Right hindlimb (tissue), 1 donor: ENCODE measurements at places on chromosomes 11 and 22.

GRCh38 chr22:48393041-48393370, 1434.7 kb downstream of the BRD1 start:
- no peak for DNase-seq

DNA sequence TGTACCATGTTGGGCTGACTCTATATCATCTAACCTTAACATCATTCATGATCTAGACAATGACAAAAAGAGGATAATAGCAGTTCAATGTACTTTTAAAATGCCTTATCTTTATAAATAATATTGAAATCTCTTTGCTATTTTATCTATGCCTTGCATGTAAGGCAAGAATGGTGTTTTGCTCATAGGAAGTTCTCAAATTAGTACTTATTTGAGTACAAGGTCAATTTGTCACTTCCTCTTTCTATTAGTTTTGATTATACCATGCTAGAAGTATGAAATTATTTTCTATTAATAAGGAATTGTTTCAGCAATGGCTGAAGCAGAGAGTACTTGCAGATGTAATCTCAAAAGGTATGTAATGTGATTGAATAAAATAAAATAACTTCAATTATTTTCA, 1285.4 kb upstream of the TENM4 start:
- no peak for DNase-seq

DNA sequence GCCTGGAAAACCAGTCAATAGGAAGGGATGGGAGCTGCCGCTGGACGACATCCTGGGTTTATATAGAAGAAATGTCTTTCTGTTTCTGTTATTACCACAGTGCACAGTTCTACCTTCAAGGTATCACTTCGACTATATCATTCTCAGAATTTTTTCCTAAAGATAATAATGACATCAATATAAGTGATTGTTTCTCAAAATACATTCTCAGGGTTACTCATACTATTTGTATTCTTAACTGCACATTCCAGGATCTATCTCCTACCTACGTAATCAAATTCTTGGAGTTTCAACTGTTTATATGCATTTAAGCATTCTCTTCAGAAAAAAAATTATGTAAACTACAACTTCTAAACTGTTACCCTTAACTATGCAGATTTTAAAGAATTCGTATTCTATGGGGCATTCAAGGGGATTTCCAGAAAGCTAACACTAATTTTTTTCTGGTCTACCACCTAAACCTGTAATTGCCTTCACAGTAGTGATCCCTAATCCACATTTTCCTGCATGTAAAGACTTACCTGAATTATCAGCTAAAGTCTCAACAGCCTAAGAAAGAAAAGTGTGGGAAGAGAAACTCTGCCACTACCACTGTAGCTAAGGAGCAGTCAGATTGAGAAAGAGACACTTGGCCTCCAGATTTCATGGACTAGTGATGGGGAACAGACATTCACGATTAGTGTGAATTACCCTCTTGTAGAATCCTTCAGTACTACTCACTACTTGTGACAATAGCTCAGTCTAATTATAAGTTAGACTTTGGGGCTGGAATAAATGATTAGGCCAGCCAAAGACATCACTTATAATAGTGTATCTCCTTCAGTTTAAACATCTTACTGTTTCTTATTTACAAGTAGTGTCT, at the start of gene OR51B5:
Gene OR51B5, minus strand, starts transcription at position 51 of the 862 bp plus-strand sequence. Its CDS starts 0 bp downstream, at position 51.
- DNase-seq = no peak

- no peak for DNase-seq
These were observed 613.5 kb downstream of the INSC start for GRCh38 chr11:15728207-15728606.

- no peak for DNase-seq
These were observed 57.0 kb downstream of the PRCP start for GRCh38 chr11:82843057-82843795.
